ENCODE measurements at places on chromosomes 13 and 19.

- no peak for DNase-seq
Measured at GRCh38 chr13:59527500-59527899, 636.2 kb downstream of the DIAPH3 start.

DNA sequence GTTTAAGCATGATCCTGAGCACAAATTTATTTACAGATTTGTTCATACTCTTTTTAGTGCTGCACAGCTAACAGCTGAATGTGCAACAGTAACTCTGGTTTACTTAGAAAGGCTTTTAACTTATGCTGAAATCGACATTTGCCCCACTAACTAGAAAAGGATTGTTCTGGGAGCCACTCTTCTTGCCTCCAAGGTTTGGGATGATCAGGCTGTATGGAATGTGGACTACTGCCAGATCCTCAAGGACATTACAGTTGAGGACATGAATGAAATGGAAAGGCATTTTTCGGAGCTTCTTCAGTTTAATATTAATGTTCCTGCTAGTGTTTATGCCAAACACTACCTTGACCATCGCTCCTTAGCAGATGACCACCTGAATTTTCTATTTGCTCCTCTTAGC is 16.0 kb downstream of the ZNF100 start:
- DNase-seq: no peak

DNA sequence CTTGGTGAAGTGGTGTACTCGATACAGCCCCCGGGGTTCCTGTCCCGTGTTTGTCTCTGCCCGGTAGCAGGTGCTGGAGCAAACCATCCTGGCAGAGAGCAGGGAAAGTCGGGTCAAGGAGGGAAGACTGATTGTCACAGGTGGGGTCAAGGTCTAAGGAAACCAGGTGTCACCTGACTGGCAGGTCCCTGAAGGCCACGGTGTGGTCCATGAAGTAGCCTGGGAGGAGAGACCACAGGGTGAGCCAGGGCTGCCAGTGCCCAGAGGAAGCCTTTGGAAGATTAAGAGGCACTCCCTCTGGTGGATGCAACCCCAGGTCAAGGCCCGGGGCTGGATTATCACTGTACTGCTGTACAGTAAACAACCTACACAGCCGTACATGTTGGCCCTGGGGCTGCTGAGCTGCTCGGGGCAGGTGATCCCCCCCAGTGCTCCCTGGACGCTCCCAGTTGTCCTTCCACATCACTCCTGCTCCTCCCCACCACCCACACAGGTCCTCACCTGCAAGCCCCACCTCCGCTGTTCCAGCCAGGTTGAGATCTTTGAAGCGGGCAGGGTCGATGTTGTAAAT is 6.0 kb upstream of the CCER2 start:
- DNase-seq: no peak

GRCh38 chr19:41701401-41702075 is 6.9 kb upstream of the CEACAM5 start:
- DNase-seq: peak; percentile 89

GRCh38 chr19:45906221-45906620 is 3.8 kb upstream of the MYPOP start:
- no peak for DNase-seq

DNA sequence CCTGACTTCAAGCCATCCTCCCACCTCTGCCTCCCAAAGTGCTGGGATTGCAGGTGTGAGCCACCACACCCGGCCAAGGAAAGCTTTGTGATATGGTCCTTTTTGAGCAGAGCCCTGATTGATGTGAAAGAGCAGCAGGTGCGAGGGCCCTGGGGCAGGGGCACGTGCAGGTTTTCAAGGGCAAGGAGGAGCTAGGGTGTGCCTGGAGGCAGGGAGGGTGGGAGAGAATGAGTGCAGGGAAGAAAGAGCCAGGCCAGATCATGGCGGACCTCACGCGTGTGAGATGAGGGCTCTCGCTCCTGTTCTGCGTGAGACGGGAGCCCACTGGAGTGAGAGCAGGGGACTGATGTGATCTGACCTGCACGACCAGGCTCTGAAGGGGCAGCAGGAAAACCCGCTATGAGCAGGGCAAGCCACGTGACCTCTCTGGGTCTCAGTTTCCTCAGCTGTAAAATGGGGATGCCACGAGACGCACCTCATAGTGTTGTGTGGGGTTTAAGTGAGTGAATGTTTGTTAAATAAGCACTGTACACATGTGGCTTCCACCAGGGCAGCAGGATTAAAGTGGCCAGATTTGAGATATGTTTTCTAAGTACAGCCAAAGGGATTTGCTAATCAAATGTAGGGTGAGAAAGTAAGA is 25.8 kb downstream of the FAAP24 start:
- no peak for DNase-seq

GRCh38 chr19:2110822-2111221 is 14.1 kb downstream of the IZUMO4 start:
- no peak for DNase-seq

DNA sequence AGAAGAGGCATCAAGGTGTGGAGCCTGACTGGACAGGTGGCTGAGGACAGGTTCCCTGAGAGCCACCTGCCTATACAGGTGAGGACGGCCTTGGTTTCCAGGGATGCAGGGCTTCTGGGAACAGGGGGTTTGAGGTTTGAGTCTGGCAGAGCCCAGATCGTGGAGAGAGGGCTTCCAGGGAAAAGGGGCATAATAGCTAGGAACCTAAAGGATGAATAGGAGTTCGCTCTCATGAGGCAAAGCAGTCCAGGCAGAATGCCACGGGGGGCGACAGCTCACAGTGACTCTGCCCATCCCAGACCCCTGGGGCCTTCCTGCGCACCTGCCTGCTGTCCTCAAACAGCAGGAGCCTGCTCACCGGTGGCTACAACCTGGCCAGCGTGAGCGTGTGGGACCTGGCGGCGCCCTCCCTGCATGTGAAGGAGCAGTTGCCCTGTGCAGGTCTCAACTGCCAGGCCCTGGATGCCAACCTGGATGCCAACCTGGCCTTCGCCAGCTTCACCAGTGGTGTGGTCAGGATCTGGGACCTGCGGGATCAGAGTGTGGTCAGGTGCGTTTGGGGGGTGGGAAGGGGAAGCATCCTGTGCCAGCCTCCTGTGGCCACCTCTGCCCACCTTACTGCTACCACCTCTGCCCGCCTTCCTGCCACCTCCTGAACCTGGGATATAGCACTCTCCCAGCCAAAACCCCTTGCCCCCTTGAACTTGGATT is 12.0 kb downstream of the TLE6 start:
- DNase-seq: no peak

GRCh38 chr13:36736119-36736726 is 62.4 kb downstream of the SERTM1 start:
- no peak for DNase-seq

GRCh38 chr19:3822683-3823349 is 36.6 kb upstream of the MATK start:
- no peak for DNase-seq

GRCh38 chr19:15280915-15281683 is 48.9 kb upstream of the EPHX3 start:
- no peak for DNase-seq

DNA sequence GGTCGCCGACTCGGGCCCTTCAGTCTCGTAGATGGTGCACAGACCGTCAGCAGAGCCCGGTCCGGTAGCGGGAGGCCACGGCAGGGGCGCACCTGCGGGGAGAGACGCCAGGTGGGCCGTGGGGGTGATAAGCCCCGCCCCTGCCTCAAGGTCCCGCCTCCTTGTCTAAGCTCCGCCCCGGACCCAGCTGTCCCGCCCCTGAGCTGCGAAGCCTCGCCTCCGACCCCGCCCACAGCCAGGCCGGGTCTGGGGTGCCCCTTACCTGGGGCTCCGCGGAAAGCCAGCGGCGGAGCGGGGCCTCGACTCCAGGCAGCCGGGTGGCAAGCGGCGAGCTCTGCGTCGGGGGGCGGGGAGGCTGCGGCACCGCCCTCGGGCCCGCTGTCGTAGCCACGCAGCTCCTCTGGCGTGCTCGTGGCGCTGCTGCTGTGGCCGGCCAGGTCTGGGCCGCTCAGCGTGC is 4.7 kb downstream of the PRR36 start:
- DNase-seq: no peak

- DNase-seq: no peak
Measured at GRCh38 chr19:54164369-54165068, 5.0 kb upstream of the LENG1 start.

DNA sequence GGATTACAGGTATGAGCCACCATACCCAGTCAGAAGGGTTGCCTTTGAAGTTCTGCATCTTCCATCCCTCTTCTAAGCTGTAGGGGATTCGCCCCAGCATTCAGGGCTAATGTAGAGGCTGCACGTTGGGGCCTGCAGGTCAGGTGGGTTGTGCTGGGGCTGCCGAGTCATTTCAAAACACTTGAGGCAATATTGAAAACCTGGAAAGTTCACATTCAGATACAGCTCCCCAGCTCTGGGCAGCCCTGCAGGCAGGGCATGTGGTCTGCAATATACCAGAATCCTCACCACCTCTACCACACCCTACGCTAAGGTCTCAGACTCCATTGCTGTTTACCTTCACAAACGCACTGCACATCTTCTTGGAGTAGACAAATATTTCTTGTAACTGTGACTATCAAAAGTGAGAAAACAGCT is 24.6 kb downstream of the CCNE1 start:
- DNase-seq: no peak

DNA sequence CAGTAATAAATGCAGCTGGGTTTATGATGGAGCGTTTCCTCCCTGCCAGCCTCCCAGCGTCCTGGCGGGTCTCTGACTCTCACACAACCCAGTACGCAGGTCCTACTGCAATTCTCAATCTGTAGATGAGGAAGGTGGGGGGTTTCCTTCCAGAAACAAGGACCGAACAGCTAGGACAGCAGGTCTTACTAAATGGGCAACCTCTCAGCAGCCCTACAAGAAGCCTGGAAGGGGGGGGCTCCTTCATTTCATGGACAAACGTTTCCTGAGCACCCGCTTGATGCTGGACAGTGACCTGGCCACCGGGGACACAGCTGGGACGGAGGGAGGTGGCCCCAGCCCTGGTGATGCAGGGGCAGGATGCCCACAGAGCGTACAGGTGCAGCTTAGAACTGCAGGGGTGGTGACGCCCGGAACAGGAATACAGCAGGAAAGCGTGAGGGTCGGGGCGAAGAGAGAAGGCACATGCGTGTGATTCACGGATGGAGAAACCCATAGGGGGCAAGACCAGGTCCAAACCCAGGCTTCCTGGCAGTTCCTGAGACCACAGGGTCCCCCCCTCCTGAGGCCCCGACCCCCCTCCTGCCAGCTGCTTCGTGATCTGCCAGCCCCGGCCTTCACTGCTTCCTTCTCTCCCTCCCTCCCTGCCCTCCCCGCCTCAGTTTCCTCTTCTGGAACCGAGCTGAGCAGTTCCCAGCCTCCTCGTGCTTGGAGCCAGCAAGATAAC is 732 bp upstream of the C2CD4C start:
- no peak for DNase-seq

- no peak for DNase-seq
Measured at GRCh38 chr13:52158629-52159158, 703 bp downstream of the NEK3 start.

DNA sequence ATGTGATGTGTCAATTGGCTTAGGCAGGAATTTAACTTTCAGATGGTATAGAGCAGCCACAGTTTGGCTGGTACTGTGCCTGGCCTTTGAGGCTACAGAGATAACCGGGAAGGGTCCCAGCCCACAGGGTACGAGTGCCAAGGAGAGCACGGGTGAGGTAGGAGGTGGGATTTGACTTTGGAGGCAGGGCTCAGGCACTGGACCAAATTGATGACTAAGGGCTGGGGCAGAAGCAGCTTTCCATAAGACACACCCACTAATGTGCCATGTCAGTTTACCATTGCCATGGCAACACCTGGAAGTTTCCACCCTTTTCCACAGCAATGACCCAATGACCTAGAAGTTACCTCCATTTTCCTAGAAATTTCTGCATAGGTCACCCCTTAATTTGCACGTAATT is 466.2 kb downstream of the TSHZ3 start:
- DNase-seq: peak; percentile 52

DNA sequence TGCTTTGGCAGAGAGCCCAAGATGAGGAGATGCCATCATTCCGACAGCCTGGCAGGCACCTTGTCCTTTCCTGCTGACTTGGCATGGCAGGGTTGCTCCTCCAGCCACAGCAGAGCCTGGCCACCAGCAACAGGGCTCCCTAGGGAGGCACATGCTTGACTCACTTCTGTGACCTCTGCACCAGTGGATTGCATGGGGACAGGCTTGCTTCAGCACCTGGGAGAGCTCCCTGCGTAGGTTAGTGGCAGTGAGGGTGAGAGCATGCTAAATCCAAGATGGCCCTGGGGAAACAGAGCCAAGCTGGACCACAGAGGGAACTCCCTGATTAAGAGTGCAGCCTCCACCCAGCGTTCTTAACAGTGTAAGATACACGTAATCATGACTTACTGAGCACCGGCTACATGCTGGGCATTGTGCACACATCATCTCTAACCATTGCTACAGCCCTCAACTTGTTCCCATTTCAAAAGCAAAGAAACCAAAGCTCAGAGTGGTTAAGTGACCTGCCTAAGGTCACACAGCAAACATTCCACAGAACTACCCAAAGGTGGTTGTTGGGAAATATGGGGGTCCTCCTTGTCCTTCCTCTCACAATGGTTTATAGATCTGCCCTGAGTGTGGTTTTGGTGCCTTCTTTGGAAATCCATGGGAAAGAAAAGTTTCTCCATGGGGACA is 116.6 kb upstream of the UQCRFS1 start:
- peak; percentile 69 for DNase-seq

DNA sequence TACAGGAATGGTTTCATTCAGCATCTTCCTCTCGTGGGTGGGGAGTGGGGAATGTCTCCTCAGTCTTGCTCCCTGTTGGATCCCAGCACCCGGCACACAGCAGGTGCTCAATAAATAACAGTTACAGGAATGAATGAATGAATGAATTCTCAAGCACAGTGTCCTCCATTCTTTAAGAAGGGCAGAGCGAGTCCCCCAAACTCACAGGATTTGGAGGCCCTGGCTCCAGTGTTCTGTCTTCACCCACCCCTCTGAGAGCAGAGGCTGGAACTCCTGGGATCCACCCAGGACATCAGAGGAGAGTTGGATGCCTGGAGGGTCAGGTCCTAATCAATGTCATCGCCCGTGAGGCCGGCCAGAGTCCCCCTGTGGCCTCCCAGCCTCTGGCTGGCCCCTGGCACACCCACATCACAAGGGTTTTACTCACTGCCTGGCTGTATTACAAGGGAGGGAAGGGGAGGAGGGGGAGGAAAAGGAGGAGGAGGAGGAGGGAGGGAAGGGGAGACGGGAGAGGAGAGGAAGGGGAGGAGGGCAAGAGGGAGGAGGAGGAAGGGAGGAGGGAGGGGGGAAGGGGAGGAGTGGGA is 8.7 kb upstream of the CREB3L3 start:
- DNase-seq: no peak

All from vagina (tissue), 2 donors.